ENCODE measurements at places on chromosomes 6 and 20.

- no peak for DNase-seq
These were observed 93.6 kb downstream of the KIF16B start for GRCh38 chr20:16479666-16480065.

DNA sequence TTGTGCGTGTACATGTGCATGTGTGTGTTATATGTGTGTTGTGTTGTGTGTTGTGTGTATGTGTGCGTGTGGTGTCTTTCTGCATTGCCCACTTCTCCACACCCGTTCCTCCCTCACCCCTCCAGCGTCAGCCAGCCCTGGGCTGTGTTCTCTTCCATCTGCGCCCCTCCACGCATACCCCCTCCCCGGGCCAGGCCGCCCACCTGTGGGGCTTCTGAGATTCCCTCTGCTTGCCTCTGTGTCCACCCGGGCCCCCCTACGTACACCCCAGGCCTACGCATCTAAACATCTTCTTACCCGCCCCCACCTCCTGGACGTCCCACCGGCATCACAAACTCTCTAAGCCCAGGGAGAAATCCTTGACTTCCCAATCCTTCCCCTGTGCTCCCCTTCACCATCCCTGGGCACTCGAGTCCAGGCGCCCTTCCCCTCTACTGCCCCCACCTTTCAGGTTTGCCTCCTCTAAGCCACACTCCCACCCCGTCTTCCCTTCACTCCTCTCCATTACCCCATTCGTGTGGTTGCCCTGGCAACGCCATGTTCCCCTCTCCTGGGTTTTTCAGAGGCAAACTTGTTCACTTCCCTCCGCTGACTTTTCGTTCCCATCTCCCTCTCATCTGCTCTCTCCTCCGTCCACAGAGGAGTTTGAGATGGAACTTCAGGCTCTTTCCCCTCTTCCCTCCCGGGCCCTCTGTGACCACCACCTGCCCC lies 81.7 kb upstream of the NNAT start:
- no peak for DNase-seq

DNA sequence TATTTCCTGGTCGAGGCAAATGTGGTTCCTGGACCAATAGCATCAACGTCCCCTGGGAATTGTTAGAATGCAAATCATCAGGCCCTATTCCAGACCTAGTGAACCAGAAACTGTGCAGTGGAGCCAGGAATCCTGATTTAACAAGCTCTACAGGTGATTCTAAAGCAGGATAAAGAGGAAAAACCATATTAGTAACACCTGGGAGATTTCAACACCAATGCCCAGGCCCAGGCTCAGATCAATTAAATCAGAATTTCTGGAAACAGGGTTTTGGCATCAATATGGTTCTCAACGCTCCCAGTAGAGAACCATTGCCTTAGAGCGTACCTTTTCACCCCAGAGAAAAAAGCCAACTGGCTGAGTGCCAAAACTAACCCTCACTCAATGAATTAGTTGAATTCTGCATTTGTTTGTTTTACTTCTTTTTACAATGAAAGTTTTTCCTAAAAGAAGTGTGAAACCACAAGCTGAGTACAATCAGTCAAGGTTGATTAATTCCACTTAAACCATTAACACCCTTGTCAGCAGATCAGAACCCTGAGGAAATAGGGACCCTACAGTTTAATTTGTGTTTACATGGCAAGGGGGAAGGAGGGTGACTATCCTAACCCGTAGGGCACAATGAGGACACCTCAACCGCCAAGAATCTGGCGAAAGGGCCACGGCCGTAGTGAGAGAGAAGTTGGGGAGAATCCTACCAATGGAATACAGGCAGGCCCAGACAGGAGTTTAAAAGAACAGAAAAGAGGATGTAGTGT lies 34.9 kb upstream of the LOC128125822 start:
- DNase-seq = no peak

- DNase-seq = no peak
These were observed 43.2 kb downstream of the SESN1 start for GRCh38 chr6:109051301-109052017.

- DNase-seq = no peak
These were observed 1.8 kb upstream of the PHACTR2 start for GRCh38 chr6:143675946-143676345.

DNA sequence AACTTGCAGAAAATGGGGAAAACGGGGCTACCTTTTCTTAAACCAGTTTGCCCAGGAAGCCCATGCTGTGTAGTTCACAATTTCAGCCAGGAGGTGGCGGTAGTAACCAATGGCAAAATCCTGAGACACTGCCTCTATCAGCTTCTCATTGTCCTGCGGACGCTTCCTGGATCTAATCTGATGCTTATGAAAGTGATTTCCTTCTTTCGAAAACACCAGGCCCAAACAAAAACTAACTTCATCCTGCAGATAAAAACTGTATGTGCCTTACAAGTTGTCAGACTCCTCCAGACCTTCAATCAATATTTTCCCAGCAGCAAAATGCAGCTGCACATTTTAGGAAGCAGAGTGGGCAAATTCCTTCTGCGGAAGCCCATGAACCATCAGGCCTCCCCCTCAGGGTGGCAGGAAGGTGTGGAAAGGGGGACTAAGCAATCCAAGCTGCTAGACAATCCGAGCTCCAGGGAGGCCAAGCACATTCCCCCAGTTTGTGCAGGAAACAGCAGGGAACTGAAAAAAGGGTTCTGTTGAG lies 88.5 kb downstream of the LY86 start:
- peak; percentile 92 for DNase-seq

- DNase-seq = no peak
These were observed 31.7 kb upstream of the RAB22A start for GRCh38 chr20:58277578-58278472.

DNA sequence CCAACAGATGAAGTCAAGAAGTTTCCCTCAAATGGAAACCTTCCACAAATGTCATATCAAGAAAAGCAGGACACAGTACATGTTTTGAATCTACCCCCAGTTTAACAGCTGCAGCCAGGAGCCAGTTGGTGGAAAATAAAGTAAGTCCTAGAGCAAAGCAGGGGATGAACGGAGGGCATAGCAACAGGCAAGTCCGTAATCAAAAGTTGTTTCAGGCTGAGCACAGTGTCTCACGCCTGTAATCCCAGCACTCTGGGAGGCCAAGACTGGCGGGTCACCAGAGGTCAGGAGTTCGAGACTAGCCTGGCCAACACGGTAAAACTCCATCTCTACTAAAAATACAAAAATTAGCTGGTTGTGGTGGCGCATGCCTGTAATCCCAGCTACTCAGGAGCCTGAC lies 2.4 kb upstream of the SALL4 start:
- DNase-seq = no peak

DNA sequence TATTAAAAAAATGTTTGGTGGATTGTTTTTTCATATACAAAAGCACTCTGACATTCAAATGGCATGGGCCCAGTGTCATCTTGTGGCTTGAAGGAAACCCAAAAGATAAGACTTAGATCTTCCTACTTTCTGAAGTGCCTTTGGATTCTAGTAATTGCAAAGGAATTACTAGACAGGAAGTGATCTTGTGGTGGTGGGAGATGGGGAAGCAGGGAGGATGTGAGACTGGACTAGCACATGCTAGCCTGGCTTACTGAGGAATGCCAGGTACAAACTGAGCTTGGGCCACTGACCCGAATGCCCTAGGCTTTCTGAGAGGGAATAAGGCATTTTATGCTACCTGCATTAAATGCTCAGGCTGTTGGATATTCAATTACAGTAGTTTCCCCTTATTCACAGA lies 59.0 kb downstream of the AFG1L start:
- DNase-seq = no peak

GRCh38 chr20:40931410-40932044 lies 97.1 kb upstream of the TOP1 start:
- DNase-seq = no peak

- DNase-seq = no peak
These were observed 25.7 kb upstream of the PTGIS start for GRCh38 chr20:49593466-49594142.

DNA sequence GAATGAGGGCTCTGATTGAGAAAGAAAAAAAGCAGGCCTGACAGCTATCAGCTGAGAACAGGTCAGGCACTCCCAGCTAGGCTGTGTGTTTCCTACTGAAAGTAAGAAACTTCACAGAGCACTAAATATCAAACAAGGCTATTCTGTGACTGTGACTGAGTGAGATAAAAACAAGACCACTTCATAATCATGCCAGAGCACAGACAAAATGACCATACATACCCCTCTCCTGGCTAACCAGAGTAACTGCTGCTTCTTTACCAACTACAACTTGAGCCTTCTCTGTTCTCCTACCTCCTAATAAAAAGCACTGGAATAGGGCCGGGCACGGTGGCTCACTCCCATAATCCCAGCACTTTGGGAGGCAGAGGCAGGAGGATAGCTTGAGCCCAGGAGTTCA lies 6.8 kb upstream of the BTN1A1 start:
- DNase-seq = no peak

DNA sequence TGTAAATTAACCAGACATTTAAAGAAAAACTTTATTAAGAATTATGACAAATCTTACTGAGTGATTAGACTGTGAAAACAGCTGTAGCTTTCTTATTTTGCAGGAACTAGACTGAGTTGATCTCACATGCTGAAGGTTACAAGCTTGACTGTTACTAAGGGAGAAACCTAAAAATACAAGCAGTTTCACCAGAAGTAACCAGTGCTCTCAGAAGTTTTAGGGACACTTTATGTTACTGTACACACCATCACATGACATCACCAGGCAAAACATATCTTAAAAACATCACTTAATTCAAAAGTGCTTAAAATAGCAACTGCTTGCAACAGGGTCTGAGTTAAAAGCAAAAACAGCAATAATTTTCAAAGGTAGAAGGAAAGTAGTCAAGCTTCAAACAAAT lies 5.4 kb downstream of the FBXO30 start:
- peak; percentile 59 for DNase-seq

GRCh38 chr6:42978487-42978838 lies 518 bp downstream of the PEX6 start:
- peak; percentile 27 for DNase-seq
